ENCODE measurements at places on chromosomes 12 and 14. TPM values are rescaled to one million over a fixed set of nuclear protein-coding genes. Genes with fewer than 3 reads are reported as not detected.
A peak's percentile ranks its signal among the peaks of the same experiment; 100 is the strongest.

The DPF3 gene
- 2.2 TPM for total RNA-seq

The LRRC43 gene
- total RNA-seq, result not detected

The BIN2 gene
- total RNA-seq, result 9.4 TPM

The IL31 gene
- not detected for total RNA-seq

The RDH5 gene
- 21.9 TPM for total RNA-seq

The VRTN gene
- total RNA-seq, result not detected

The LTBR gene
- total RNA-seq, result 103 TPM

The NTF3 gene
- total RNA-seq, result 51.6 TPM

The IL22 gene
- not detected for total RNA-seq

GRCh38 chr14:87522575-87522974 is 470.4 kb downstream of the GALC start:
- no peaks in the 10 kb centered on the region for H3K27me3 ChIP-seq
- no peak overlapping the region for H3K4me3 ChIP-seq
- H3K27ac ChIP-seq, result no peak overlapping the region
- H3K4me1 ChIP-seq, result no peaks in the 10 kb centered on the region

DNA sequence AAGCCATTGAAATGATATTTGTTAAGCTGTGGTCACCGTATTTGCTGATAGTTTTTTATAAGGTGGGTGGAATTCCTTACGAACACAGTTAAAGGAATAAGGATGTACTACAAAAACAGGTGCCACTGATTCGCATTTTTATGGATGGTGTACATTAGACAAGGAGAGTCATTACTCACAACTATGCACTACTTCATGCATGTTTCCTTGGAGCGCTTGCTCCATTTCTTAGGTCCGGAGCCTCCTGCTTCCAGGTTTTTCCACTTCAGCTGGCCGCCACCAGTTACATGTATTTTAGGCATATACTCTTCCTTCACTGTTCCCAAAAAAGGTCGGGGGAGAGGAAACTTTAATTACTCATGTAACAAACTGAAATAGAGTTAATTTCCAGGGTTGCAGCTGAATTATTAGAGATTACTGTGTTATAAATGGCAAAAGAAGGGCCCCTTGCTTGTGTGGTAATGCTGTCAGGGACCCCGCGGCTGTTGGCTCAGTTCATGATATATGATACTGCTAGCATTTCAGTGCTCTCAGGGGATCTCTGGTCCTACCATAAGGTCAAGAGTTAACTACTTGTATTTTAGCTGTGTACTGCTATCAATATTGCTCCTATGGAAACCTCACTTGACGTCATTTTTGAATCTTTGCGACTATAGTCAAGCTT is 454.7 kb downstream of the NPAS3 start:
- no peak for DNase-seq
- H3K4me3 ChIP-seq, result no peak overlapping the region
- H3K27me3 ChIP-seq, result no peaks in the 10 kb centered on the region
- no peaks in the 10 kb centered on the region for H3K4me1 ChIP-seq
- no peaks in the 10 kb centered on the region for H3K36me3 ChIP-seq
- H3K27ac ChIP-seq, result no peak overlapping the region

DNA sequence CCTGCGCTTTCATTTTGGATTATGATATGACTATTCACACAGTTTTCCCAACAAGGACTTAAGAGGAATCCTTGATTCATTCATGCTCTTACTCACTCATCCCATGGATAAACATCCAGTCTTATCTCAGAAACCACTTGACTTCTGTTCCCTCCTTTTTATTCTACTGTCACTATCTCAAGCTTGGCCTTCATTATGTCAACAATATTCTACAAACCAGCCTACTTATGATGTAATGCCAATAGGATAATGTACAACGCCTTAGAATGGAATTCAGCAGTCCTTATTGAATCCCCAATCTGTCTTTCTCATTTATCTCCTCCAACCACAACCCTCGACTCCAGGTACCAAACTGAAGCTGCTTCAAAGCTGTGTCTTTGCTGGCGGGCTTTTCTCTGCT is 448.5 kb downstream of the PDZRN4 start:
- H3K27ac ChIP-seq, result no peak overlapping the region
- no peaks in the 10 kb centered on the region for H3K27me3 ChIP-seq
- no peak overlapping the region for H3K4me3 ChIP-seq

- no peak for DNase-seq
- no peak overlapping the region for H3K27ac ChIP-seq
- H3K36me3 ChIP-seq, result no peaks in the 10 kb centered on the region
- H3K27me3 ChIP-seq, result no peaks in the 10 kb centered on the region
These were observed 300.0 kb downstream of the AEBP2 start for GRCh38 chr12:19739195-19739776.

GRCh38 chr12:65638324-65638723 is 186.0 kb upstream of the HMGA2 start:
- H3K27ac ChIP-seq, result no peak overlapping the region
- DNase-seq, result no peak
- H3K27me3 ChIP-seq, result no peaks in the 10 kb centered on the region
- H3K4me3 ChIP-seq, result no peak overlapping the region

DNA sequence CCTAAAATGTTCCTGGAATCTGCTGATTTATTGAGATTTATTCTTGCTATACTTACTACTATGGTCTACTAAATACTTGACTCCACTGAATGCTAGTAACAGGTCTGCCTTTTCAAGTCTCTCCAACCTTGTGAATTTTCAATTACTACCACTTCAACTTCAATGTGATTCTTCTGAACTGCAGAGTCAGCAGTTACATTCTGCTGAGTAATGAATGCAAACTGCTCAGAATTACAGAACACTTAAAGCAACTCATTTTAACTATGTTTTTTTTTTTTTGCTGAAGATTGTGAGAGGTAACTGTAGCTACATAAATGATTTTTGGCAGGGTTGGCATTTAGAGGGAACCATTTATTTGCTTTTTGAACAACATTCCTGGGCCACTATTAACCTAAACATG is 41.8 kb downstream of the ARF6 start:
- no peaks in the 10 kb centered on the region for H3K4me1 ChIP-seq
- H3K27ac ChIP-seq, result no peak overlapping the region
- DNase-seq, result no peak
- H3K27me3 ChIP-seq, result no peaks in the 10 kb centered on the region

DNA sequence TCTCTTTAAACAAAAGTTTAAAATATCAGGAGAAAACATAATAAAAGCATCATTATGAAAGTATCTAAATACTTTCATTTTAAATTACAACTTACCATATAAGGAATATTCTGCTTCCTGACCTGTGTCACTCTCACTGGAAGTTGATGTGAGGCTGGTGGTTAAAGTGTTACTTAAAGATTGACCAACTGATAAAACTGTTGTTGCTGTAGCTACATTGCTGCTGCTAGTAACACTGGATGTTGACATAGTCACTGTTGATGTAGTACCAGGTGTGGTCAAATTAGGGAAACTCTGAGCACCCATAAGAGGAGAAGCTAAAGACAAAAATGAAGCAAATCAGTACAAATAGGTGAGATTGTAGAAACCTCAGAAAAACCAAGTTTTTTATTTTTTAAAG is 79.9 kb downstream of the HECTD1 start:
- H3K4me3 ChIP-seq, result no peak overlapping the region
- DNase-seq, result no peak
- H3K36me3 ChIP-seq, result peaks cover 4% of the 10 kb centered on the region
- no peaks in the 10 kb centered on the region for H3K4me1 ChIP-seq
- H3K27me3 ChIP-seq, result no peaks in the 10 kb centered on the region
- H3K27ac ChIP-seq, result no peak overlapping the region

DNA sequence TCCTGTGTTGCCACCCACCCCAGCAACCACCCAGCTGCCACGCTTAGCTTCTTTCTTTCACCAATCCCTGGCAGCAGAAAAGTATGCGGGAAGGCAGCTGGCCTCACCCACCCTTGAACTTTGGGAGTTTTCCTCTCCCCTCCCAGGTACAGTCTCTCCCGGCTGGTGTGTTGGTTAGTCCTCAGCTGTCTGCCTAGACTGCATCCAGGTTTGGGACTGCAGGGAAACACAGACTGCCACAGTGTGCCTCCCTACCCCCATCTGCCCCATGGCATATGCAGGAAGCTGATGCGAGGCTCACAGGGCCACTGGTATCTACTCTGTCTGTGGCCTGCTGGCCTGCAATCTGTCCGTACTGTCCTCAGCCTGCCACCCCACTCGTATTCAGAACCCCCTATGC is 2.1 kb downstream of the CD9 start:
- H3K27ac ChIP-seq, result peak overlapping the region; percentile 72
- no peaks in the 10 kb centered on the region for H3K27me3 ChIP-seq
- H3K4me3 ChIP-seq, result peak overlapping the region; percentile 71
- H3K36me3 ChIP-seq, result no peaks in the 10 kb centered on the region
- no peak for DNase-seq
- peaks cover 4% of the 10 kb centered on the region for H3K4me1 ChIP-seq

DNA sequence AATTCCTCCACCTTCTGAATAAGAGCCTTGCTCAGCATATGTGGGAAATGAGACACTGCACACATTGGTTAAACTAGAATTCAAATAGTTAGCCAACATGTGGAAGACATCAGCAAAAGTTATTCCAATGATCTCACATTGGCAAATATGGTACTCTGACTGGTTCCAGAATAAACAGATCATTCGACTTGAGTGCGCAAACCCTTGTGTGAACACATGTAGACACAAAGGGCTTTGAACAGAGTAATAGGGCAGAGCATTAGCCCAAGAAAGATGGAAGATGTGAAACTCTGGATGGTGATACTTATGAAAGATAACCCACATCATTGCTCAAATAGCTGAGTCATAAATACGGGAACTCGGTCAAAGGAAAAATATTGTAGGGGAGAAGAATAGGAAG is 1133.4 kb upstream of the SEL1L start:
- H3K27ac ChIP-seq, result no peak overlapping the region
- no peaks in the 10 kb centered on the region for H3K27me3 ChIP-seq
- H3K36me3 ChIP-seq, result no peaks in the 10 kb centered on the region
- no peak for DNase-seq
- no peak overlapping the region for H3K4me3 ChIP-seq

DNA sequence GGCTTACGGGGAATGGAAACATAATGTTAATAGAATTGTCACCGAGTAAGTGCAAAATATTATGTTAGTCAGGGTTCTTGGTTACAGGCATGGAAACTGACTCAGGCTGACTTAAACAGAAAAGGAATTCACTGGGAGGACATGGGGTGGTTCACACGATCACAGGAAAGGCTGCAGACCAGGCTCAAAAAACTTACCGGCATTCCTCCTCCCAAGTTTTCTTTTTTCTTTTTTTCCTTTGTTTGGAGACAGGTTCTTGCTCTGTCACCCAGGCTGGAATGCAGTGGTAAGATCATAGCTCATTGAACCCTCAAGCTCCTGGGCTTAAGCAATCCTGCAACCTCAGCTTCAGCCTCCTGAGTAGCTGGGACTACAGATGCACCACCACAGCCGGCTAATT is 11.9 kb upstream of the UBE2N start:
- H3K4me3 ChIP-seq, result no peak overlapping the region
- no peaks in the 10 kb centered on the region for H3K27me3 ChIP-seq
- no peaks in the 10 kb centered on the region for H3K36me3 ChIP-seq
- H3K27ac ChIP-seq, result no peak overlapping the region

DNA sequence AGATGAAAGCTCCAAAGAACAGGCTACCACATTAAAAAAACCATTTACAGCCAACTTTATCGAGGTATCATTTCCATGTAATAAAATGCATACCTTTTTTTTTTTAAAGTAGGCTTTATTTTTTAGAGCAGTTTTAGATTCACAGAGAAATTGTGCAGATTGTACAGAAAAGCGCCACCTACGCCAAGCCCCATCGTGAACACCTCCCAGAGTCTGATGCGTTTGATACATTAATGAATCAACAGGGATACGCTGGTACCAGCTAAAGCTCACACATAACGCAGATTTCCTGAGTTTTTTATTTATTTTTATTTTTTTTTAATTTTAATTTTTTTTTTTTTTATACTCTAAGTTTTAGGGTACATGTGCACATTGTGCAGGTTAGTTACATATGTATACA is 129.9 kb downstream of the KIF26A start:
- no peak overlapping the region for H3K4me3 ChIP-seq
- no peak for DNase-seq
- no peaks in the 10 kb centered on the region for H3K4me1 ChIP-seq
- no peaks in the 10 kb centered on the region for H3K27me3 ChIP-seq

- DNase-seq, result no peak
- no peaks in the 10 kb centered on the region for H3K4me1 ChIP-seq
- no peaks in the 10 kb centered on the region for H3K36me3 ChIP-seq
These were observed 8.7 kb downstream of the OR11H4 start for GRCh38 chr14:20247646-20248246.

DNA sequence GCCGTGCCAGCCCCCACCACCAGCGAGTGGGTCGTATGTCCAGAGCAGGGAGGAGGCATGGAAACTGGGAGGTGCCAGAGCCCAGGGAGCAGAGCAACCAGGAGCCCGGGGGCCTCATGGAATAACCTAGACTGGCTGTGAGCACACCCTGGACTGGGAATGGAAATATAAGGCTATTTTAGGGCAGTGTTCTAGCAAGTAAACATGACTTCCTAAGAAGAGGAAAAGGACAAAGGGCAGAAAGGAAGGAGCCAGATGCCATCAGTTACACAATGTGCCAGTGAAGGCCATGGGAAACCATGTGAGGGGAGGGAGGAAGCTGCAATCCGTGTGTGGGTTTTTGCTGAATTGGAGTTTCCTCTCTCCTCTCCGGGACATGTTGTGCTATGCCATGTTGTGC is 18.7 kb upstream of the CPM start:
- H3K4me3 ChIP-seq, result no peak overlapping the region
- no peaks in the 10 kb centered on the region for H3K36me3 ChIP-seq
- no peak overlapping the region for H3K27ac ChIP-seq
- H3K27me3 ChIP-seq, result no peaks in the 10 kb centered on the region
- no peaks in the 10 kb centered on the region for H3K4me1 ChIP-seq

DNA sequence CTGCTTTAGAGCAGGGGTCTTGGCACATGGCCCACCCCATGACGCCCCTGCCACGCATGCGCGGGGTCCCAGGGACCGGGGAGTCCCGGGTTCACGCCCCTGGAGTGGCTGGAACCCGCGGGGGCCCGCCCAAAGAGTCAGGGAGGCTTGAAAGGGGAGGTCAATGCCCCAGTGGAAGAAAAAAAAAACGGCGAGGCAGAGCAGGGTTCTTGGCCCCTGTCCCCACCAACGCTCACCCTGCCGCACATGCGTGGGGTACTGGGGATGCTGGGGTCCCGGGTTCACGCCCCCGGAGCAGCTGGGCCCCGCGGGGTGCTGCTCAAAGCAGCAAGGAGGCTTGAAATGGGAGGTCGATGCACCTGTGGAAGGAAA is 319.1 kb downstream of the ALG10 start:
- no peak for DNase-seq
- H3K4me1 ChIP-seq, result no peaks in the 10 kb centered on the region
- no peak overlapping the region for H3K27ac ChIP-seq
- H3K4me3 ChIP-seq, result no peak overlapping the region
- H3K36me3 ChIP-seq, result no peaks in the 10 kb centered on the region

GRCh38 chr12:92034858-92035401 is 110.7 kb downstream of the BTG1 start:
- DNase-seq, result no peak
- peak overlapping the region; percentile 36 for H3K27ac ChIP-seq

DNA sequence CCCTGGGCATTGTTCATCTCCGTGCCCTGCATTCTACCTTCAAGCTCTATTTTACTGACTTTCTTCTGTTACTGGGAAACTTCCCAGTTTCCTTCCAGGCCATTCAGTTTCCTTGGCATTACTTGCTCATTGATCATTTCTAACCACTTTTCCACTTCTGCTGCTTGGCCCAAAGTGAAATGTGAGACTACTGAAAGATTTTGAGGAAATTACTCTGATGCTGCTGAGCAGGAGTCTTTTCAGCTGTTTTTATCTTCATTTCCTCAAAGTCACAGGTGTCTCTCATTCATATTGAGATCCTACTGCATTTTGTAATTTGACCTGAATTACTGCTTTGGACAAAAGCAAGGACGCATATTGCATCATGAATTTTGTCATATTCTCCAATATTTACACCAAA is 26.4 kb upstream of the DBX2 start:
- no peaks in the 10 kb centered on the region for H3K36me3 ChIP-seq
- H3K27me3 ChIP-seq, result no peaks in the 10 kb centered on the region
- H3K27ac ChIP-seq, result no peak overlapping the region
- no peak for DNase-seq
- no peaks in the 10 kb centered on the region for H3K4me1 ChIP-seq
